EH (cell line): ENCODE measurements at places on chromosomes 2 and 18.

DNA sequence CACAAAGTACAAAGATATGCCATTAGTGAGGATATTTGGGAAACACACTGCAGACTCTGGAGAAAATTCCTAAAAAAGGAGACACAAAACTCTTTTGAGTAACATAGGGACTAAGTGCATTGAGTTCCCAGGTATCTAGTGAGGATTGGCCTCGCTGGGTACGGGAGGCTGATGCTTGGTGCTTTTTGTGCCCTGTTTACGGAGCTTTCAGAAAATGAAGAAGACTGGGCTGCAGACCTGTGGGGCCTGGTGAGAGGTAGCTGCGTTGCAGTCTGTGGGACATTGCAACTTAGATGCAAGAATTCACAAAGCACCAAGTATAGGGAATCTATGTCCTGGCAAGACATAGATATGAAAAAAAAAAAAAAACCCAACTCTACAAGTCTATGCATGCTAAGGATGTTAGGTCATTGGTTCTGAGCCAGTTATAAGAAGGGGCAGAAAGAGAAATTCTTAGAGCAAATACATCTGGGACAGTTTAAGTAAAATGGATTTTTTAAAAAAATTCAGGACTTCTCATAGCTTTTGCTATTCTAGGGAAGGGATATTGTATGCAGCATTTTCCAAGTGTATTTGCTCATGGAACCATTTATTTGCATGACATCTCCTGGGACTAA is 156.0 kb downstream of the SLC4A3 start:
- peak; percentile 43 for DNase-seq

- no peak for DNase-seq
Observed at GRCh38 chr2:225042800-225043167, 516 bp upstream of the DOCK10 start.

DNA sequence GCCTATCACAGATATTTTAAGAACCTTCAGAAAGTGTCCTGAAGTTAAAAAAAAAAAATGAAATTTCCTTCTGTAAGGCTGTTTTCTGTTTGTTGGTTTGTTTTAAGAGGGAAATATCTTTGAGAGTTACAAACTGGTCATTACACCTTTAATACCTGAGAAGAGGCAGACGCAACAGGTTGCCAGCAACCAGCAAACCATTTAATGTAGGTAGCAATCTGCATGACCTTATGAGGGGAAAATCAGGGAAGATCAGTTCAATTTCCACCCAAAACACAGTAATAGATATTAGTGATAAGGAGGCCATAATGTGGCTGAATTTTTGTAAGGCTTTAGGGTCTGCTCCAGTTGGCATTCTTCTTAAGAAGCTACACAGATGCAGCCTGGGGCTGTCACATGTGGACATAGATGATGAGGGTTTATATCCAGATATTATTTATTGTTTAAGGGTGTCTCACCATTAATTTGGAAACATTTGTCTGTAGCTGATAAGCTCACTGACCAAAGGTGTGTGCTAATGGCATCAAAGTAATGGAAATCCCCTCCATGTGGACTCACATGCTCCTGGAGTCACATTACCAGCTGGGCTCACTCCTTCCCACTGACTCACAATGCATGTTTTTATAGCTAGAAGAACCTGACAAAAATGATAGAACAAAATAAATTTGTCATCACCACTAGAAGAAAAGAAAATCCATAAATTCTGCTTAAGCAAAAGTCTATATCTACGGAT is 83.5 kb upstream of the DTNA start:
- no peak for DNase-seq

DNA sequence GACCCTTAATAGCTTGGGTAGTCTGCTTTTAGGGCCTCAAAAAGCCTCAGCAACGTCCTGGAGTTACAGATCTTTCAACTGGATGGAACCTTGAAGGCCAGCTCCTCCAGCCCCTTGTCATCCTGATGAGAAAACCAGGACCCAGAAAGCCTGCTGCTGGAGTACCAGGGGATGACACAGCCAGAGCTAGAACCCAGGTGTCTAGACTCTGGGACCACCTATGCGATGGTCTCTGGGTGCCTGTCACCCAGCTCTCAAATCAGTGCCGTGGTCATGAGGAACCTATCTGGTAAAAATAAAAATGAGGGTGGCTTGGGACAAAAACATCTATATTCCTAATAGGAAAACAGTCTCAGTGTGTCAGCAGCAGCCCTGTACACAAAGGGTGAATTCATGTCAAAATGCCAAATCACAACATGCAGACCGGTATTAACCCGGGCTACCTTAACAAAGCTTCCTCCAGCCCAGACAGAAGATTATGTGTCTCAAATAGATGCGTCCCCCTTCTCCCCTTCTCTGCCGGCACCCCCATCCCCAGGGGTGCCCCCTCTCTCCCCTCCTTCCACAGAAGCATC is 28.5 kb downstream of the SMAD7 start:
- DNase-seq: no peak

- DNase-seq: peak; percentile 44
Observed at GRCh38 chr2:88481691-88482336, 29.3 kb upstream of the FOXI3 start.

- DNase-seq: no peak
Observed at GRCh38 chr2:186751790-186752189, 57.9 kb downstream of the FAM171B start.

GRCh38 chr2:3430172-3430571 is 50.7 kb downstream of the TRAPPC12 start:
- DNase-seq: no peak

DNA sequence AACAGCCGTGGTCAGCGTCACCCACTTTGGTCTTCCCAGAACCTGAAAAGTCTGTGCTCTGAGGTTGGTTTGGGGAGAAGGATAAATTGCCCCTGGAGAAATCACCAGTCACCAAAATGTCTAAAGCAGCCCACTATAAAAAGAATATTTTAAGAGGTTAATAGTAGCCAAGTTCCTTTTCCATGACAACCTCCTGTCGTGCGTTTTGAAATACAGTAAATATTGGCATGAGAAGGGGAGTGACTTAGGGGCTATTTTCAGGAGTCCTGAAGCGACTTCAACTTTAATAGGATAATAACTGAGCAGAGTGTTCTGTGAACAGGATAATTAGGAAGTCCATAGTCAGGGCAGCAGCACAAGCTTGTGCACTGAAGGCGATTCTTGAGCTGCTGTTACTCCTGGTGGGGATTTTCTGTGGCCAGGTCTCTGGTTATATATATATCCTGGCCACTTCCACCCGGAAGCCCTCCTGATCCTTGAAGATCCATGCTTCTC is 49.3 kb downstream of the RNF144A start:
- no peak for DNase-seq

DNA sequence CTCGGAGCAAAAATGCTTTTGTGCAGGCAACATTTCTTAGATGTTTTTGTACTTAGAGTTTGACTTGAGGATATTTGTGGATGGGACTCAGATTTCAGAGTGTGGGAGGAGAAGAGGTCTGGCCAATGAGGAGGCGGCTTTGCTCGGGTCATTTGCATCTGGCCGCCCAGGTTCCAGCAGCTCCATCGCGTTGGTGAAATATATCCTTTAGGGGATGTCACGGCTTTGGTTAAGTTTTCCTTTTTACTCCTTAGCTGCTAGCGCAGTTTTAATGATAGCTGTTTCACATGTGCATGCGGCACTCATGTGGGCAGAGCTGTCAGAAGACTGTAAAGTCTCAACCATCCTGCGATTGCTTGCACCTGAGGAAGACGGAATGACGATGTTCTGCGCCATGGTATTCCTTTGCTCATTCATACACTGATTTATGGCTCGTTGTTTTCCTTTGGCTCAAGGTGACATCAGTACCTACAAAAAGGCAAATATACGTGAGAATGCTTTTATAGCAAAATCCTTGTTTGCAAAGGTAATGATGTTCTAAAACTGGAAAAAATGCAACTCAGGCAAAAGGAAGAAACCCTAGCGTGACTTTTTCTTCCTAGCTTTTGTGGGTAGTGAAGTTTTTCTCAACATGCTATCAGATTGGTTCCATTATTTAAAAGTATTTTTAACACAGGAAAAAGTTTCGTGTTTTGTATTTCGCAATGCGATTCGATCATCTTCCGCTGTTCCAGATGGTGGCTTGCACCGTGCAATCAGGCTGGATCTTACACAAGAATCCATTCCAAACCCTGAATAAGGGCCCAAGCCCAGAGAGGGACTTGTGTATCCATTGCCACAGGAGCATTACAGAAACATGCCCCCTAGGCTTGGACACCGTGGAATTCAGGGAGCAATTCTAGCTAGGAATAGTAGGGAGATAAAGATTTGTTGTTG is 70.5 kb upstream of the ZNF516 start:
- DNase-seq: peak; percentile 97

DNA sequence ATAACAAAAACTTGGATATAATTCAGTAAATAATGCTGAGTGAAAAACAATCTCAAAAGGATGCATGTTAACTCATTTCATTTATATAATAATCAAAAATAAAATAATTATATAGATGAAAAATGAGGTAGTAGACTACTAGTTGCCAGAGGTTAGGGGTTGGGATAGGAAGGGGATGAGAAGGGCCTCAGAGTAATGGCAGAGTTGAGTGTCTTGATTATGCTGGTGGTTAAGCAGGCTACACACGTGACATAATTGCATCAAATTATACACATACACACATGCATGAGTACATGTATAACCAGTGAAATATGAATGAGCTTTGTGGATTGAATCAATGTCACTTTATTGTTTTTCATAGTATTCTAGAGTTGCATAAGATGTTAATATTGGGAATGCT is 201.0 kb downstream of the RIT2 start:
- DNase-seq: no peak

DNA sequence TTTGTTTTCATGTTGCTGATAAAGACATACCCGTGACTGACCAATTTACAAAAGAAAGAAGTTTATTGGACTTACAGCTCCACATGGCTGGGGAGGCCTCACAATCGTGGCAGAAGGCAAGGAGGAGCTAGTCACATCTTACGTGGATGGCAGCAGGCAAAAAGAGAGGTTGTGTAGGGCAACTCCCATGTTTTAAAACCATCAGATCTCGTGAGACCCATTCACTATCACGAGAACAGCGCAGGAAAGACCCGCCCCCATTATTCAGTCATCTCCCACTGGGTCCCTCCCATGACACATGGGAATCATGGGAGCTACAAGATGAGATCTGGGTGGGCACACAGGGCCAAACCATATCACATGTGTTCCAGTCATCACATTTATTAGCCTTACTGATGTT is 16.8 kb downstream of the AQP12A start:
- no peak for DNase-seq

DNA sequence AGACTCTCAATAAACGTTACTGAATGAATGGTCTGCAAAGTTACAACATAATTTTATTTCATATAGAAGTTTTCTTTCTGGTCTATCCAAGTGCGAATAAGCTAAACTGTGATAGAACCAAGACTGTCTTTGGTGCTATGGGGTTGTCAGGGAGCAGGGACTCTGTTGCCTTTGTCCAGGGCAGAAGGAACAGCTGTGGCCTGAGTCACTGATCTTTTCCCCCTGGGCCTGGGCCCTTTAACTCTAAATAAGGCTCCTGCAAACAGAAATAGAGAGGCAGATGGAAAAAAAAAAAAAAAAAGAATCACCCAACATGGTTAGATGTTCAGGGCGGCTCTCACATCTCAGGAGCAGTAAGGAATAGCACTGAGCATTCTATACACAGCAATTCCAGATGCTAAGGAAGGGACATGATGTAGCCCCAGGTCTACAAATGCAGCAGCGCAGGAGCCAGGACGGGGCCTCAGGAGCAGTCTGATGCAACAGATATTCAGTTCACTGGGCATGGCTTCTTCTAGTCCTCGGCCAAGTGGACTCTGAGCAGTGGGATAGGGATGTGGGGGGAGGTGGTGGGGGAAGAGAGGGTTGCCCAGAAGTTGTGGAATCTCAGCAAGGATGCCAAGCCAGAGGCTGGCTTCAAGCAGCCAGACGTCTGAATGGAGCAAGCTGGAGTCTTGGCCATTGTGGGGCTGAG is 247.1 kb upstream of the SIX2 start:
- no peak for DNase-seq

DNA sequence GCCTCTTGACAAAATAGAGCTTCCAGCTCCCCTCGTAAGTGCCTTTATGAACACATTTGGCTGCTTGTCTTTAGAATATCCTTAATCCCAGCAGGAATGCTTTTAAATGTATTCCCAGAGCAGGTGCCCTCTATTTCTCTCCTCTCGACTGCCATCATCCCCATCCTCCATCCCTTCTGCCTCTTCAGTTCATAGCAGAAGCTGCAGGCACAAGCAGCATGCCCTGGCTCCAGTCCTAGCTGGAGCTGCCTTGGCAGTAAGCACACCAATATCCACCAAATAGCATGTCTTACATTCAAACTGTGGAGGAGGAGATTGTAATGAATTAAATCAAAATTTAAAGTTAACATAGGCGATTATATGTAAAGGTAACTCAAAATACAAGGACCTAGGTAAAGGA is 891.3 kb upstream of the SLC39A10 start:
- no peak for DNase-seq

GRCh38 chr2:224532441-224532840 is 52.7 kb downstream of the CUL3 start:
- no peak for DNase-seq

DNA sequence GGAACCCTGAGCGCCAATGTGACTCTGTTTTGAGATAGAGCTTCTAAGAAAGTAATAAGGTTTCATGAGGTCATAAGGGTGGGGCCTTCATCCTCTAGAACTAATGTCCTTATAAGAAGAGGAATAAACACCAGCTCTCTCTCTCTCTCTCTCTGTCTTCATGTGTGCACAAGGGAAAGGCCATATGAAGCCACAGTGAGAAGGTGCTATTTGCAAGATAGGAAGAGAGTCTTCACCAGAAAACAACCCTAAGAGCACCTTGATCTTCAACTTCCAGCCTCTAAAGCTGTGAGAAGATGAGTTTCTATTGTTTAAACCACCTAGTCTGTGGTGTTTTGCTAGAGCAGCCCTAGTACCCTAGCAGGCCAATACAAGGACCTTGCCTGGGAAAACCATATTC is 55.8 kb downstream of the DOCK10 start:
- no peak for DNase-seq

DNA sequence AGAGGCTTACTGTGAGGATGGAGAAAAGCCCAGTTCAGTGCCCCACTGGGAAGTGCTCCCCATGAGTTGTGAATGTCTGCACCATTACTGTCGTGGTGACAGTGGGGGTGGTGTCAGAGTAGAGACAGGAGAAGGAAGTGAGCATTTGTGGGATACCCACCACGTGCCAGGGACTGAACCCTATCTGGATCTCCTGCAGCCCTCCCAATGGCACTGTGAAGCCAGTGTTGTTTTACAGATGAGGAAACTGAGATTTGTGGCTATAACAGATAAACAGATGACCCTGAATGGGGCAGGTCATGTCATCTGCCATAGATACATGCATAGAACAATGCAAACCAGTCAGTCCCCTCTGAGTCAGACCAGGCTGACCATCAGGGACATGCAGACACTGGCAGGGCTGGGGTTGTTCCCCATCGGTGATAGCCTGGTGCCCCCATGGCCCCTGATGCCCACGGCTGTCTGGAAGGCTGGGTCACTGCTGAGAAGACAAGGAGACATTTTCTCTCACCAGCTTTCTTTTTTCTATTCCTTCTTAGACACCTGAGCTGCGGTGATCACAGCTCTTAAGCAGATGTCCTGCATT is 60.8 kb downstream of the EMILIN2 start:
- DNase-seq: no peak

GRCh38 chr2:8796878-8797550 is 40.4 kb downstream of the KIDINS220 start:
- DNase-seq: no peak
